ENCODE measurements at places on chromosomes 1 and 21.

- DNase-seq: no peak
These were observed 29.6 kb upstream of the SLAMF9 start for GRCh38 chr1:159983681-159984080.

- no peak for DNase-seq
These were observed 80.8 kb downstream of the DISC1 start for GRCh38 chr1:231707407-231707806.

DNA sequence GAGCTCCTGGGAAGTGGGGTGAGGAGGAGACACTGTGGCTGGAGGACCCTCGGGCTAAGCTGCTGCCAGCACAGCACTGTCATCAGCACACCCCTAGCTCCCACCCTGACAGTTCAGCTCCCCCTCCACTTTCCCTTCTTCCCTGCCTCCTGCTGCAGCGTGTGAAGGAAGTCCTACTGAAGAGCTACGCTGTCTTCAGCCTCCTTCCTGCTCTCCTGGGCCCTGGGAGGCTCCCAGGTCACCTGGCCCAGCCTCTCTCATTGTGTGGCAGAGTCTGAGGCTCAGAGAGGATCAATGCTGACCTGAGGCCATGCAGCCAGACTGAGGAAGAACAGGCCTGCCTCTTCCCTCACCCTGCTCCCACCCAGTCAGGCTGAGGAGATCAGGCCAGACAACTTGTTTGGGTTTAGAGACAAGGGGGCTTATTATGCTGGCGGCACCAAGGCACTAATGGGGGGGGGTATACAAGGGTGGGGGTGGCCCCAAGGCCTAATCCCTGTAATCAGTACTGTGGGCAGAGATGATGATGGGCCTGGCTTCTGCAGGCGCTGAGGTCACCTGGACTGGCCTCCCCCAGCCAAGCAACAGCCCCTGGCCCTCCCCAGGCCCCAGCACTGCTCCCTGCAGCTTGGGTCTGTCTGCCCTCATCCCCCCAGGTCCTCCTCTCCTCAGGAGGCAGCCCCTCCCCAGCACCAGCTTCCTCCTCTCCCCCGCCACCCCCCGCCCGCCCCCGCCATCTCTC, 9.1 kb downstream of the NES start:
- no peak for DNase-seq

DNA sequence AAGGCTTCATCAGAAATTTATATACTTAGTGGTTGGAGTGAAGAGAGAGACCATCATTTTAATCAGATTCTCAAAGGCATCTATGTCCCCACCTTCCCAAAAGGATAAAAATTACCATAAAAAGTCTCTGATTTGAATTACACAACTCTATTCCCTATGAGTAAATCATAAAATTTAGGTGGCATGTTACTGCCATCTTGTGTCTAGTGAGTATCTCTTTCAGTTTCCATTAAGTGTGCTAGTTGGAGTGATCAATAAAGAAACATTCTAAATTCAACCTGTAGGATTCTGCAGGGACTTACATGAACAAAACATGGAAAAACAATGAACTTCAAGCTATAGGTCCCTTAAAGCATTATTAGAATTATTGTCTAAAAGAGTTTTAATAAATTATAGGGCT, 655.4 kb downstream of the LTN1 start:
- peak; percentile 75 for DNase-seq
